NCI-H187 treated with DMSO at 0.1 percent for 48 hours (cell line): ENCODE measurements at places on chromosomes 6 and 20.

DNA sequence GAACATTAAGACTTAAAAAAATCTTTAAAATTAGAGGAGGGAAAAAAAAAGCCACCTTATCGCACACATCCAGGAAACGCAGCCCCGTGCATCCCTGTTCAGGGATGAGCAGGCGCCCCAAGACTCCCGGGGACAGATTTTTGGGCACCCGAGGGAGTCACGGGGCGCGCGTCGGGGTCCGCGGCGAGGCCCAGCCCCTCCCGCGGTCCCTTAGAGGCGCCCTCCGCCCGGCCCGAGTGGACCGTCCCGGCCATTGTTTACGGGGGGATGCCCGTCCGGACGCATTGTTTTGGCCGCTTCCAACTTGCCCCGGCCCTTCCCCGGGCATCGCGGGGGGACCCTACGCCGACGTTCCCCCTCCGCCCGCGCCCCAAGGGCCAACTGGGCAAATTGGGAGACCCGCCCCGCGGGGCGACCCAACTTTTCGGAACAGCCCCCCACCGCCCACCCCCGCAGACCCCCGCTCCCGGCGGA, 610 bp downstream of the ZNF217 start:
- no peak for DNase-seq

DNA sequence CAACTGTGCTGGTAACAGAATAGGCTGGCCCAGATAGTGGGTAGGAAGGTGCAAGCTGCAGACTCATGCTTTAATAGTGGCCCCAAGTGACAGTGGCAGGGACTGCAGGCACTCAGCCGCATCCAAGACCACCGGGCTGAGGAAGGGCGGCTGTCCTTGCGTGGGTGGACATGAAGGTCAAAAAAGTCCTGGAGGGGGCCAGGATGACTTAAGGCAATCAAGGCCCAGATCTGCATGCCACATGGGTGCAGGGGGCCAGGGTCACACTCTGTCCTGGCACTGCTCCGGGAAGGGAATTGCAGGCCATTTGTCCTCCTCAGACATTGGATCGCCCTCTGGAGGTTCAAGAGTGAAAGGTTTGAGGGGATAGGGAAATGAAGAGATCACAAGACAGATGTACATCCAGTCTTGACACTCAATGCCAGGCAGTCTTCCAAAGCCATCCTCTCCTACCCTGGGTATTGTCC, 10.4 kb upstream of the VNN2 start:
- no peak for DNase-seq

DNA sequence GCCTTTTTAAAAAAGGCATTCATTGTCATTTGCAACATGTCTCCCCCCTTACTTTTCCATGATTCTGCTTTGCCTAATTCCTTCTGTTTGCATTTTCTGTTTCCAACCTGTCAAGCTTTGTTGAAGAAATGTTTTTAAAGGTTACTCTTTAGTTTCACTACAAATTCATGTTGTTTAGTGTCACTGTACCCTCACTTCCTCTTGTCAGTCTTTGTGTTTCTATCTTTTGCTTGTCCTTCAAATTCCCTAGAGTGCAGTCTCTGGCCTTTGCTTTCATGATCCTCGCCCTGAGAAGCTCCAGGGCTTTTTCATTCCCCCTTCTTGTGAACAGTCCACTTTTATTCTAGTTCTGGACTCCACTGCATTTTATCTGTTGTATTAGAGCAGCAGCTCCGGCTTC, 90.6 kb downstream of the MAP3K4 start:
- DNase-seq, result no peak

DNA sequence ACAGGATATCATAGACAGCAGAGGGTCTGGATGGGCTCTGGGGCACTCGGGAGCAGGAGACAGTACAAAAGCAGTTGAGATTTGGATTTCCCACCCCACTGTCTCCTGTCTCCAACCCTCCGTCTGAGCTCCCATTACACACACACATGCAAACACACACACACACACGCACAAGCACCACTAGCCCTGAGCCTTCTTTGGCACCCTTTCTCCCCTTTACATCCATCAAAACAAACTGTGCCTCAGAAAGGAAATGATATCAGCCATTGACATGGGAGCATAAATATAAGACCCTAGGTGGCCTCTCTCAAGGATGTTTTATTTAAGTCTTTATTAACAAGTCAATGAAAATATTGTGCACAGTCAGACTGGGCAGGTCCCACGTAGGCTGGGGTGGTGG, 17.5 kb downstream of the TTBK1 start:
- no peak for DNase-seq

DNA sequence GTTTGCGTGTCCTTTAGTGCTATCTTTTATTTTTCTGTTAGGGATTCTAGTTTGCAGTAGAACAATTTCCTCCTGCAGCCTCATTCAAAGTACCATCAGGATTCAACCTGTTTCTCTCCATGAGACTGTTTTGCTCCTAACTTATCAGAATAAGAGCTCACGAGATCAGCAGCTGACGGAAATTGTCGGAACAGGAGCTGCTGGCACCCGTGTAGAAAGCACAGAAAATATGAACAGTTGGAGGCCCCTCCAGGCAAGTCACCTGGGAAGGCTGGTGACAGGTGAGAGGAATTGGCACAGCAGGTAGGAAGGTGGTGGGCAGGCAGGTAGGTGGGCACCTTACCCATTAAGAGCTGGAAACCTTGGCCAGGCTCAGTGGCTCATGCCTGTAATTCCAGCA, 368.6 kb downstream of the CDH26 start:
- no peak for DNase-seq
